H4 (cell line): ENCODE measurements at places on chromosomes 13 and 19. TPM values are rescaled to one million over a fixed set of nuclear protein-coding genes. Genes with fewer than 3 reads are reported as not detected.

Gene SIGLEC12
- not detected in 2 replicates for total RNA-seq

Gene IGFL1
- total RNA-seq: not detected in 2 replicates

Gene OR7D2
- total RNA-seq: not detected in 2 replicates

Gene JSRP1
- total RNA-seq: 0.66 TPM in 1 of 2 replicates, not detected in the other

Gene ELSPBP1
- total RNA-seq: 0.08 and 0.68 TPM in 2 replicates

Gene CLIP3
- total RNA-seq: 1.9 and 3.8 TPM in 2 replicates

Gene THAP8
- 1.9 and 6.3 TPM in 2 replicates for total RNA-seq

Gene SMIM17
- total RNA-seq: not detected in 2 replicates

Gene PLA2G4C
- 2.8 and 3.0 TPM in 2 replicates for total RNA-seq

Gene ZNF616
- total RNA-seq: 12.4 and 14.0 TPM in 2 replicates

Gene ATP13A1
- 39.6 and 49.4 TPM in 2 replicates for total RNA-seq
